ENCODE measurements at places on chromosomes 5 and 9.

DNA sequence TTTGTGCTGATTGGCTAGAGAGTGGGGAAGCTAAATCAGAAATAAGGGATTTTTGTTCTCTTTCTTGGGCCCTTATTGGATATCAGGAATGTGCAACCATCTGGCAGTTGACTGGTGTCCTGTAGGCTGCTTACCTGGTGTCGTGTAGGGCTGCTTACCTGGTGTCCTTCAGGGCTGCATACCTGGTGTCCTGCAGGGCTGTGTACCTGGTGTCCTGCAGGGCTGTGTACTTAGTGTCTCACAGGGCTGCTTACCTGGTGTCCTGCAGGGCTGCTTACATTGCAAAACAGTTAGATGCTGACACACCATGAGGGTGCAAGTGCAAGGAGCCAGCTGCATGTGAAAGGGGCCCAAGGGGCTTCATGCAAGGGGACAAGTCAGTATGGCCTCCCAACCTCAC is 249.3 kb downstream of the ICE1 start:
- no peak for DNase-seq

GRCh38 chr9:113919382-113919781 is 43.3 kb downstream of the ZNF618 start:
- DNase-seq = no peak

GRCh38 chr5:80757290-80757689 is 102.5 kb upstream of the DHFR start:
- DNase-seq = no peak

DNA sequence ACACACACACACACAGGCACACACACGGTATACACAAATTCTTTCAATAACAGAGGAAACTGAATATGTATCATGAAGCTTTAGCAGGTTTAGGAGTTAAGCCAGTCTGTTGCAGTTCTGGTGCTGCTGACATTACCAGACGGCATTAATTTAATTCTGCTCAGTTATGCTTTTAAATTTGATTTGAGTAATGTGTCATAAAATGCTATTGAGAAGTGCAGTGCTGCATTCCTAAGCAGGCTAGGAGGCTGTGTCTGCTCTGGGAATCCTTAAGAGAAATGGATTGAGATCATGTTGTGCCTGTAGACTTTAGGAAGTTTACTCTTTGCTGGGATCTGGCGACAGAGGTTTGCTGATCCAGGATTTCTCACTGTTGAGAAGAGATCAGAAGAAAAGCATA is 733.8 kb downstream of the BRINP1 start:
- no peak for DNase-seq

DNA sequence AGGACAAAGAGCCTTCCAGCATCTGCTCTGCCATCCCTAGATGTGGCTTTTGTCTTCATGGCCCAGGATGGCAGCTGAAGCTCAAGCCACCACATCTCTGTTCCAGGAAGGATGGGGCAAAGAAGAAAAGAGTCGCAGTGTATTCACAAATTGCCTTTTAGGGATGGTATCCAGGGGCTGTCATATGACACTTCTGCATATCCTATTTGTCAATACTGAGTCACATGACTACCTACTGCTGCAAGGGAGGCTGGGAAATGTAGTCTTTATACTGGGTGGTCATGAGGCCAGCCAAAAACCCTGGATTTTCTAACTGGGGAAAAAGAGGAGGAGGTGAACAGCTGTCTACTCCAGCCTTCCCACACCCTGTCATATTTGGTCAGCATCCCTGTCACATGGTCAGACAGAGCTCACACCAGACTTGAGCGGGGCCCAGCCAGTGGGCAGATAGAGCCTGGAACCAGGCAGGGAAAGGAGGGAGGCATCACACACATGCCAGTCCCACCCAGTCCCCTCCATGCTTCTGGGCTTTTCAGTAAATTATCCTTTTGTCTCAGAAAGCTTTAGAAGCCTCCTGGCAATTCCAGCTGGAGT is 52.0 kb downstream of the OLFM1 start:
- DNase-seq = no peak

Measured in activated CD4-positive, alpha-beta memory T cell treated with anti-CD3 and anti-CD28 coated beads, Interleukin-2, amount 10 ng/mL, durations not matched to agents 7 days and 5 days (primary cell).